NCI-H748 treated with DMSO at 0.1 percent for 48 hours (cell line): ENCODE measurements at places on chromosomes 4 and X.
A peak's percentile ranks its signal among the peaks of the same experiment; 100 is the strongest.

GRCh38 chr4:156362581-156362980 is 408.9 kb upstream of the CTSO start:
- no peak for DNase-seq

DNA sequence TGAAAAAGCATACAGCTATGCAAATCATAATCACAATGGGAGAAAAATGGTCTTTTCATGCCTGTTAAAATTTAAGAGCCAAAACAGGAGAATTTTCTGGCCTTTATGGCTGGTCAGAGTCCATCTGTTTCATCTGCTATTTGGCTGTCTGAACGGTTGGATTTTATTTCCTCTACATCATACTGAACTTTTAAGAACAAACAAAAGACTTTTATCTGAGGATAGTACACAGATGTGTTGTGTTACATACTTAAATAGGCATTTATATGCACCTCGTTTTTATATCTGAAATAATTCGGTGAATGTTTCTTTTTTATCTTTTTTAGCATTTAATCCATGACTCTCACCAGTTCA is 18.0 kb upstream of the WWC2 start:
- no peak for DNase-seq

- DNase-seq, result no peak
Observed at GRCh38 chr4:175656649-175657048, 155.4 kb downstream of the GPM6A start.

- DNase-seq, result no peak
Observed at GRCh38 chr4:46387956-46388355, 2.0 kb downstream of the GABRA2 start.

DNA sequence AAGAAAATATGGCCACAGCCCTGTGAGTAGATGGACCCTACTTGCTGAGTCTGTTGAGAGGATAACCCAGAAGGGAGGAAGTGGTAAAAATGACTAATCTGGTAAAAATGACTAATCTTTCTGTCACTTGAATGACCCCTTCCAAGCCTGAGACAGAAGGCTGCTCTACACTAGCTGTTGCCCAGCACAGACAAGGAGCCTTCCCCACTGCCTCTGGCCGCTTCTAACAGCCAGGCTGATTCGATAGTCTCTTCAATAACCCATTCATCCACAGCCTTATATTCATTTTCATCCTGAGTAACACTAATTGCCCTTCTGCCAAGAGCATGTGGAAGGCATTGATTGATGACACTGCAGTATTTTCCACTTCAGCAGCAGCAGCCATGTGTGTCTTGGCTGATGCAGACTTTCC is 18.4 kb downstream of the MAGEB17 start:
- no peak for DNase-seq

DNA sequence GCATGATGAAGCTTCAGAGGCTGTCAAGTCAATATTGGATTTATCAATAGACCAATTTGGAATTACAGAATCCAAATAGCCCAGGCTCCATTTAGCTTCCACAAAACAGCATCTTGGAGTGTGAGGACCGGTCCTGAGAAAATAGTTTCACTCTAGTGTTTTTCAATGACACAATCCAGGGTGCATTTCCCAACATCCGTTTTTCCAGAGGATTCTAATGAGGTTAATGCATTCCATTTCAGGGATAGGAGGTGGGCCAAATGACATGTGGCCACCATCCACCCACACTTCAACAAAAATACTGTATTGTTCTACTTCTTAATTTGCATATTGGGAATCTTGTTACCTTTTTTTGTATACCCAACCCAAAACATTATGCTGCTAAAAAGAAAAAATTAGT is 229.8 kb upstream of the LDB2 start:
- DNase-seq, result no peak

DNA sequence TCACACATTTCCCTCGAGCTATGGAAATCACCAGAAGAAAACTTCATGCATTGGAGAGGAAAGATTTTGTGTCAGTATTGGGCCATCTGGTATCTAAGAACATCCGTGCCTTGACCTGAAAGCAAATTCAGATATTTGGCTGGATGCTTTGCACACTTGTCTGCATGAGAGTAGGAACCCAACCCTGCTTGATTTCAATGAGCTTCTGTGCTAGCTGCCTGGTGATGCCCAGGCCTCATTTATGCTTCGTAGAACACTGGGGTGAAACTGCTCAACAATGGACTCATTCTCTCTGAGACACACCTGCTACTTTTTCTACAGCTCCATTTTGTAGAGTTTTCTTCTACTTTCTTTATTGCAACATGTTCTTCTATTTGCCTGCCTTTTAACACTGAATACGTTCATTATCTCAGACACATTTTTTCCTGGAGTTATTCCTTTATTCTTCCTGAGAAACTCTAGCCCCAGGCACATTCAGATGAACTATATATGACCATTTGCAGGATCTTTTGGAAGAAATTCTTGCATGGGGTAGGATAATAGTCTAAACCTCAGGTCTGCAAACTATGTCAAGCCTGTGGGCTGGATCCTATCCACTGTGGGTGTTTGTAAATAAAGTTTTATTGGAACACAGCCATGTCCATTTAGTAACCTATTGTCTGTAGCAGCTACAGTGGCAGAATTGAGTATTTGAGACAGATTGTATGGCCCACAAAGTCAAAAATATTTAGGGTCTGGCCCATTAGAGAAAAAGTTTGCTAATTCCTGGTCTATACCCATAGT is 83.8 kb upstream of the CLCN4 start:
- DNase-seq, result no peak

GRCh38 chrX:105754286-105754964 is 67.9 kb upstream of the NRK start:
- DNase-seq, result no peak

DNA sequence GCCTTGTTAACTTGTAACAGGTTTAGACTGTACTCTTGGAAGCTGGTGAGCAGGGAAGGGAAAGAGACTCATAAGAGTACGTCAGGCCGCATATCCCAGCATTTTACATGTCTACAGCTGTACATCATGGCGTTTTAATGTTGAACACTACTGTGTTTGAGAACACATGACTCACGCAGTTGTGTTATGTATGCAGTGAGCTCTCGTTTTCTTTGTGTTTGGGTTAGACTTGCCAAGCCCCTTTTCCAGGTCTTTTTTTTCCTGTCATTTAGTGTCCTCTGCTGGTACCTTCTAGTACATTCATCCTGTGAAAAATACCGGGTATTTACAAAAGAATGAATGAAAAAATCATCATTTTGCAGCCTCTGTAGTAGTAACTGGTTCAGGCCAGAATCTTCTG is 35.3 kb downstream of the SMS start:
- peak; percentile 1 for DNase-seq

GRCh38 chrX:426881-427280 is 40.2 kb upstream of the PPP2R3B start:
- DNase-seq, result no peak

DNA sequence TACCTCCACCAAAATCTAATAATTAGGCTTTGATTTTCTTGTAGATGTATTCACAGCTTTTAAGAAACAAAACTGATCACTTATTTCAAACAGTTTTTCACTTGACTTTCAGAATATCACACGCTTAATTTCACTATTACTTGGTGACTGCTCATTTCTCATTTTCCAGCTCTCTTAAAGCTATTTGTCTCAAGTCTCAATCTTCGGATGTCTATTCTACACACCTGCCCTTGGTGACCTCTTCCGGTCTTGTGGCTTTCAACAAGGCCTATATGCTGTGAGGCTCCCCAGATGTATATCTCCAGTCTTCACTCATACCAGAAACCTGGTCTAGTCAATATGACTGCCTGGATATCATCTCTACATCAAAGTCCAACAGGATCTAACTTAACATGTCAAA is 34.9 kb upstream of the ANXA10 start:
- DNase-seq, result no peak

GRCh38 chrX:154505734-154506133 is 10.3 kb downstream of the FAM3A start:
- no peak for DNase-seq

DNA sequence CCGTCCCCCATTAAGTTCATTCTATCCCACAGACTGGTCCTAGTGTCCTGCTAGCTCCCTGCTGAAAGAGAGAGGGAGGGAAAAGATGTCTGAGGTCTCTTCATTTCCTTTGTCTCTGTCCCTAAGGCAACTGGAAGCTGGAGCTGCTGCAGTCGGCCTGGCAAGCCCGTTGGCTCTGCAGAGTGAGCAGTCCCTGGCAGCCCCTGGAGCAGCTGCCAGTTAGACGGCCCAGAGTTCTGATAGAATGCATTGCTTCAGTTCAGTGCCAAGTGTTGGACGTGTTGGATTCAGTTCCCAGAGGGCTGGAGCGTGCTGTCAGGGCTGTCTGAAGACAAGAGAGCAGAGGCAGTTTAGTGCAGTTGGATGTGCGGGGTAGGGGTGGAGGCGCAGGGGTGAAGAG is 975 bp downstream of the KCNE5 start:
- no peak for DNase-seq

DNA sequence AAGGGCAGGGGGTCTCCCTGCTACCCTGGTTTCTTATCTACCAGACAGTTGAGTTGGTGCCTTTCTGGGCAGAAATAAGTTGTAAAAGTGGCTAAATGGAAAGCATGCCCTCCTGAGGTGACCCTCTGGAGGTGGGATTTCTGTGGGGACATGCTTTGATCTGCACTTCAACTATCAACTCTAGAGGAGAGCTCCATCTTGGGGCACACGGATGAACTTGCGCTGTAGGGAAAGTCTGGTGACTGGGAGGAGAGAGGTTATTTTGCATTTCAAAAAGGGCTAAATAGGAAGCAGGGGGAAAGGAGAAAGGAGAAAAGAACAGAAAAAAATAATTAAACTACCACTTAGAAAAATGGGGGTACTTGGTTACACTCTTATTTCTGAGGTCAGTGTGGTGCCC is 12.7 kb upstream of the RHOXF2B start:
- no peak for DNase-seq

DNA sequence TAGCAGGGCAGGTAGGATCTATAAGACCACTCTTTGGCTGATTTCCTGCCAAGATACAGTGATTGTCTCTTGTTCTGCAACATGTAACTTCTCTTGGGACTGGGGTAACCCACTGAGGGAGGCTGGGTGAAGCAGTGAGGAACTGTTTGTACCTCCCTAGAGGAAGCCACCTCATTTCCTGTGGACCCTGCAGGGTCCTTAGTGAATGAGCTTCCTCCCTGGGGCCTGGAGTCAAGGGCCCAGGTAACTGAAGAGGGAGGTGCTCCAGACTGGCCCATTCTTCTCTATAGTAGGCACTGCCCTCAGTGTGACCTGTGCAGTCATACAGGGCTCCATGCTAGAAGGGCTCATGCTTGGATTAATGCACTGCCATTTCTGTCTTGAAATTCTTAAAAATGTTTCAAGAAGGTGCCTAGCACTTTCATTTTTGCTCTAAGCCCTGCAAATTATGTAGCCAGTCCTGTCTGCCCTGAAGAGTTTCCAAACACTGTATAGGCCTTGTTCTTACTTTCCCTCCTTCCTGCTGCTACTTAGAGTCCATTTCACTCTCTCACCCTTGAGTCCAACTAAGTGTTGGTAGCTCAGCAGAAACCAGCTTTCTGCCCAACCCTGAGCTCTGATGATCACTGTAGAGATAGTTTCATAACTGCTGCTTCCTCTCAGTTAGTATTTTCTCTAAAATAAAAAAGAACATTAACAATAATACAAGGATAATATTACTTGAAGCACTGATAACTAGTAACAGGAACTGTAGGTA is 8.5 kb upstream of the GRIA3 start:
- DNase-seq, result peak; percentile 9

DNA sequence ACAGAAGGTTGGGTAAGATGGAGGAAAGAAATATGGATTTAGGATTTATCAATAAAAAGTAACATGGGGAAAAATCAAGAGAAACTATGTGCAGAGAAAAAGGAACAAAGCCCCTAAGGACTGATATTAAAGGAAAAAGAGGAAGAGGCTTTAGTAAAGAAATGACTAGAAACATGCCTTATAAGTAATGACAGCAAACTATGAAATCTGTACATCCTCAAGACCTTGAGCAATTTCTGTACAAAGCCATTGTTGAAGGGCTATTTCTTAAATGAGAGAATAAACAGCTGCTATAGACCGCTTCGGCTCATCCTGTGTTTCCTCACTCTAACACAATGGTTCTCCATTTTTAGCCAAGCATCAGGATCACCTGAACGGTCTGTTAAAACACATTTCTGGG is 180.3 kb upstream of the ATOH1 start:
- DNase-seq, result no peak

DNA sequence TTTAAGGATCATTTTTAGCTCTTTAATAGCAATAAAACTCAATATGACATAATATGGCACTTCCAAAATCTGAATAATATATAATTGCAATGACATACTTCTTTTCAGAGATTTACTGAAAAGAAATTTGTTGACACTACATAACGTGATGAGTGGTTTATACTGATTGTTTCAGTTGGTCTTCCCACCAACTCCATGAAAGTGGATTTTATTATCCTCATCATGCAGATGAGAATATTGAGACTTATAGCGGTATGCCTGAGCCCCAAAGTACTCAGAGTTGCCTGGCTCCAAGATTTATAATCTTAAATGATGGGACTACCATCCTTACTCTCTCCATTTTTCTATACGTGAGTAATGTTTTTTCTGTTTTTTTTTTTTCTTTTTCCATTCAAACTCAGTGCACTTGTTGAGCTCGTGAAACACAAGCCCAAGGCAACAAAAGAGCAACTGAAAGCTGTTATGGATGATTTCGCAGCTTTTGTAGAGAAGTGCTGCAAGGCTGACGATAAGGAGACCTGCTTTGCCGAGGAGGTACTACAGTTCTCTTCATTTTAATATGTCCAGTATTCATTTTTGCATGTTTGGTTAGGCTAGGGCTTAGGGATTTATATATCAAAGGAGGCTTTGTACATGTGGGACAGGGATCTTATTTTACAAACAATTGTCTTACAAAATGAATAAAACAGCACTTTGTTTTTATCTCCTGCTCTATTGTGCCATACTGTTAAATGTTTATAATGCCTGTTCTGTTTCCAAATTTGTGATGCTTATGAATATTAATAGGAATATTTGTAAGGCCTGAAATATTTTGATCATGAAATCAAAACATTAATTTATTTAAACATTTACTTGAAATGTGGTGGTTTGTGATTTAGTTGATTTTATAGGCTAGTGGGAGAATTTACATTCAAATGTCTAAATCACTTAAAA is 15.3 kb downstream of the ALB start:
- no peak for DNase-seq

DNA sequence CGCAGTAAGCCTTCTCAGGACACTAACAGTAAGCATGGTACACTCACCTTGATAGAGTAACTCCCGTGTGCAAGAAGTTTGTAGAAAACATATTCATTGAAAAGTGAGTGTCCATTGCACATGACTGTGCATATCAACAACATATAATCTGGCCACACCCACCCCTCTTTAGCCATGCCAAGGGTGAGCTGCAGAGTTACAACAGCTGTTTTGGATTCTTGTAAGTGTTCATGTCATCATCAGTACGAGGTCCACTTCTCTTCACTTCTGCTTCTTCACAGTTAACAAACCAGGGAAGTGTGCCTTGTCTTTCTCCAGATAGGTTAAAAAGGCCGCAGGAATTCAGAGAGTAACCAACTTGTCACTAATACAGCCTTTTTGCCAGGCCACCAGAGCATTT is 116.6 kb downstream of the IRF2 start:
- DNase-seq, result no peak

DNA sequence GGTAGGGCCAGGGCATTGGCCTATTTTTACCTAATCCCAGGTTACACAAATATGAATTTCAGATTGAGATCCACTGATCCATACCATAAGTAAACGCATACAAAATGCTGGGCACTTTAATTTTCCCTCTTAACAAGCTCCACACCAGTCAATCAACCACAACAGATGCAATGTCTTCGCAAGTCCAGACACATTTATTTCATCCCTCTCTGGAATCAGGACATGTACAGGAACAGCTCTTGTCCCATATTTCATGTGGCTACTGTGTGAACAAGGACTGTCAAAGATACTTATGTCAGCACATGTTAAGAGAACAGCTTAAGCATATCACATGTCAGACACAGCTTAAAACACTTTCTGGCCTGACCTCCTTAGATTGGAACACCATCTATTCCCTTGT is 145.9 kb downstream of the PPP3CA start:
- peak; percentile 68 for DNase-seq
